ENCODE measurements at places on chromosomes 11 and 22.
A peak's percentile ranks its signal among the peaks of the same experiment; 100 is the strongest.

DNA sequence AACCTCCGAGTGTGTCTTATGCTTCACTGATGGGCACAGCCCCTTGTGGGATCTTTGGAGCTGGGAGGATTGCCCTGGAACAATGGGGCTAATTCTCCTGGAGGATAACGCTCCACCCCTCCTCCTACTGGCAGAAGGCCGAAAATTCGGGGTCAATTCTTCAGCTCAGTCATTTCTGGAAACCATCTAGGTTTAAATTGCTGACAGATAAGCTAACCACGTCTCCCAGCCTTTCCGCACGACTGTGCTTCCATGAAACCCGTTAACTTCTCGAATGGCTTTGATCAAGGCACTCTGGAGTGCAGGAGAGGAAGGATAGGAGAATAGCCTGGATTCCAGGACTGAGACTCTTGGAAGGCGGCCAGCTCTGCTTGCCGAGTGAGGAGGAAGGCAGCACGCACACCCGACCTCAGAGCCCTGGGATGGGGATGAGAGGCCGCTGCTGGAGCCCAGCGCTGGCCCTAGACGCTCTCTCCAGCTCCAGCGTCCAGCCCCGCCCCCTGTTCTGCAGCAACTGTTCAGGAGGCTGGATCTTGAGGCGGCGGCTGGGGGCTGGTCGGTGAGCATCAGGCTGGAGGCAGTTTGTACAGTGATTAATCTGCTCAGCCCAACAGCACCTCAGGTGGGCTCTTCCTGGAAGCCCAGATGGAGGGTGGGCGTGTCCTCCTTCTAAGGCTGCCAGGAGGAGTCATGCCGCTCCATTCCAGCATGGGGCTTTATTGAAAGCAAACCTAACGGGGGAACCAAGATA lies 176.7 kb upstream of the NCAM1 start:
- peak; percentile 48 for DNase-seq

DNA sequence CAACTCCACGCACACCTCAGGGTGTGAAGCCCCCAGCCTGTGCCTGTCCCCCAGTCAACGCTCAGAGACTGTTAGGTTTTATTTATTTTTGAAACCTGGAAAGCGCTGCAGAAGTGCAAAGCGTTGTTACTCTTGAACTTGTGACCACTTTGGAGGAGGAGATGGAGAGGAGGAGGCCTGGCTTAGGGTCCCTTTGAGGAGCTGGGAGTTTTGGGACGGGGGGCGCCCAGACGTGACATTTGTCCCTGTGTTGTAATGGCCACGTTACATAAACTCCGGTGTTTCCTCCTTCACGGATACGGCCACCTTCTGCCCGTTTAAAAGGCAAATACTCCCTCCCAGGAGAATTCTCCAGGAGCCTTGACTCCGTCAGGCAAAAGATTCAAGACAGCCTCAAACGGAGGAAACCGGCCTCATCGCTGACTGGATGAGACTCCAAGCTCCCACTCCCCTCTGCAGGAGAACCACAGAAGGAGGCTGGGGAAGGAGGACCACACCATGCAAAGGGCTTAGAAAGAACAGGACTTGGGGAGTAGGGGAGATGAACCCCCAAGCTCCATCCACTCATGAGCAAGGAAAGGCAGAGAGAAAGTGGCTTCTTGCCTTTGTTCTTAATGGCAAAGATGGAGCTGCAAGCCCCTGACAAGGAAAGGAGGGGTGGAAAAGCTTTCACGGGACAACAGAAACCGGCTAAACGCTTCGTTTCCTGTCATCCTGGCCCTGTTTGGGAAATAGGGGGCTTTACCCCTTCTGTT lies 630 bp downstream of the PIK3IP1 start:
- no peak for DNase-seq

- no peak for DNase-seq
Observed at GRCh38 chr11:70306586-70307033, 36.1 kb downstream of the PPFIA1 start.

DNA sequence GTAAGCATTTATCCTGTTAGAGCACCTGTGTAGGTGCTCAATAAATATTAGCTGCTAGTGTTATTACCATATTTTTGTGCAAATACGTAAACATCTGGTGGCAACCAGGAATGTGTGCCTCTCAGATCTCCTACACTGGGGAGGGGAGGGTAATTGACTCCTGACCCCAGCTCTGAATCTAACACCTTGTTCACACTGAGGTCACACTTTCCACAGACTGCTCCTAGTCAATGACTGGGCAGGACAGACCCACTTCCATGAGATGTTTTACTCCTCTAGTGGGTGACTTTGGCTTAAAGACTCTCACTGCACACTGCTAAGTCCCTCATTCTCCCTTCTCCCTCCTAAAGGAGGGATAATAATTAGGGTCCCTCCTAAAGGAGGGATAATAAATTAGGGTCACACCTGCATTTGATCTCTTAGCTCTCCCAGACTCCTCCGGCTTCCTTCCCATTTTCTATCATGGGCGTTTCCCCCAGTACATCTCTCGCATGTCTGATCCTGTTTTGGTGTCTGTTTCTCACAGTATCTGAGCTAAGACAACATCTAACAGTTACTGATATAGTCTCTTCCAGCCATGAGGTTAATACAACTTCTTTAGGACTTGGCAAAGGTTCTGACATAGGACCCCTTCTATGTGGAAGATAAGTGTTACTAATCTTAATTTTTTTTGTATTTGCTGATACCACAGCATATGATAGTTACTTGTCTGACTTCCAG lies 8.0 kb downstream of the CSTPP1 start:
- DNase-seq: no peak

DNA sequence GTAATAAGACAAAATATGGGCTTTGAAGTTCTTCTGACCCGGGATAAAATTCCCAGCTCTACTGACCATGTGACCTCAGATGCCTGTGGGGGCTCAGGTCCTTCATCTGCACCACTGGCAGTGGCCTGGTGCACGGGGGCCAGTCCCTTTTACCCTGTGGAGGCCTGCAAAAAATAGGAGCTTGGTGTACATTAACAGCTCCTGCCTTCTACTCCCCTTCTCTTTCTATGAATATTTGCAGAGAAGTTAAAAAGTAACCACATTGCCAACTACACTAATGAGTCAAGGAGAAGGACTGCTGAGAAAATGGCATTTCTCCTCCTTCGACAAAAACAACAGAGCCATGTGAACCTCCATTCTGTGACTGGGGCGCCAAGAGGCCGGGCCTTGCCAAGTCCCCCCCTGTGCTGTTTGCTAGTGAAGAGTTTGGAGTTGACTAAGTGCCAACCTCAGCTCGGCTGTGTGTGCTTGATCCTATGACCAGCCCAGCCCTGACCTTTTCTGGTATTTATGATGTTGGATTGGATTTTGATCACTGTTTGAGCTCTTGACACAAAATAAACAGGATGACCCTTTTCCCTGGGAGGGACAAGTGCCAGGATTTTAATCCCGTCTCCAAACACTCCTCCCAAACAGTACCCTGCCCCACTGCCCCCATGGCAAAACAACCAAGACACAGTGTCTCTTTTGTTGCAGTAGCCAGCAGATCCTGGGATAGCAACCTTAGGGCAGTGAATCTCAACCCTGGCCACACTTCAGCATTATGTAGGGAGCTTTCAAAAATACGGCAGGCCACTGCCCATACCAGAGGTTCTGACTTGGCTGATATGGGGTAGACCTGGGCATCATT lies 380.1 kb downstream of the LARGE1 start:
- peak; percentile 23 for DNase-seq

DNA sequence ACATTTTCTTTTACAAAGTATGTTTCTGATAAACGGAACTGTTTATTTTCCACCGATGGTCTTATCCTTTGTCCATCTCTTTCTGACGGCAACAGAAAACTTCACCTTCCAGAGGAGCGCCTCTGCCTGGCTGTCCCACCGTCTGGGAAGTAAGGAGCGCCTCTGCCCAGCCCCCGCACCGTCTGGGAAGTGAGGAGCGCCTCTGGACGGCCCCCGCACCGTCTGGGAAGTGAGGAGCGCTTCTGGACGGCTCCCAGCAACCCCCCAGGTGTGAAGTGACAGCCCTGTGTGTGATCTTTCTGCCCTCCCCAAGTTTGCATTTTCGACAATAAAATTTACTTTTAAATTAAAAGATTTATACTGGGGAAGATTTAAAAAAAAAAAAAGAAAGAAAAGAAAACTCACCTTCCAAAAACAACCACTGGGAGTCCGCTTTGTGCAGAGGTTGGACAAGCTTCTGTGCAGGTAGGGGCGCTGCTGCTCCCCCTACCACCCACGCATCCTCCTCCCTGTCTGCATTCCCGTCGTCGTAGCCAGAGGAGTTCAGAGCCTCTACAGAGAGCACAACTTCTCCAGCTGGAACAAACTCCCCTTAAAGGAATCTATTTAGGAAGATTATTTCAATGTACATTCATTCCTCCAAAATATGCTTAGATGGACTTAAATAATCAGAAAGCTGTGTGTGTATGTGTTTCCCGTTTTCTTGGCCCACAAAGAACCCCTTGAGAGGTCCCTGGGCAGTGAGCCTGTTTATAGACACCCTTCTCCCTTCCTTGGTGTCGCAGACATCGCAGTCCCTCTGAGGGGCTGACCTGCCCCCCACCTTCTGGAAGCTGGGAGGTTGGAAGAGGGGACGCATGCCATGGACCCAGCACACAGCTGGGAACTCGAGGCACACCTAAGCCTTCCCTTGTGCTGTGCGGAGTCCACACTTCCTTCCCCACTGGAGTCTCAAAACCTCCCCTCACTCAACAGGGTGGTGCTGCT lies 849 bp upstream of the APOBEC3B start:
- peak; percentile 67 for DNase-seq

GRCh38 chr11:95680169-95680929 lies 109.2 kb downstream of the FAM76B start:
- DNase-seq: no peak

DNA sequence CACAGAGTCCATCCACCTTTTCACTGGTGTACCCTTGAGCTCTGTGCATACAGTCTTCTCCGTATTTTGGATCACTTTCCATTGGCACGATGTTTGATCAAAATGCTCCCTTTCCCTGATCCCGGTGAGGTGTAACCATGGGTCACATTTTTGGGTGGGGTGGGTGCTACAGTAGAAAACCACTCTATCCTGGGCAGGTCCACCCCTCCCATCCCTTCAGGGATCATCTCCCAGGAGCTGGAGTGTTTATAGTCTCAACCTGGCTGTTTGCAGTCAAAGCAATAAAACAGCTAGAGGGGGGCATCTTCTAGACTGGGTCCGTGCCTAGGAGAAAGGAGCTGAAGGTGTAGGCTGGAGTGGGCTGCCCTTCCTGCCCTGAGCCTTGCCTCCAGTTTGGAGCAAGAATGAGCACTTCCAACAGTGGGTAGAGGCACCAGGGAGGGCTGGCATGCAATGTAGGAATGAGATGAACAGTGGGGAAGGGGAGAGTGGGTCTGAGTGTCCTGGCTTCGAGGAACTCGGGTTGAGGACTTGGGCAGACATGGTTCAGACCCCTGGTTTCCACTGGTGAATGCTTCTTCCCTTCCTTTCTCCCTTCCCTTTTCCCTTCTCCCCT lies 38.8 kb downstream of the RNF141 start:
- no peak for DNase-seq

GRCh38 chr11:91421641-91422040 lies 803.0 kb upstream of the FAT3 start:
- no peak for DNase-seq

DNA sequence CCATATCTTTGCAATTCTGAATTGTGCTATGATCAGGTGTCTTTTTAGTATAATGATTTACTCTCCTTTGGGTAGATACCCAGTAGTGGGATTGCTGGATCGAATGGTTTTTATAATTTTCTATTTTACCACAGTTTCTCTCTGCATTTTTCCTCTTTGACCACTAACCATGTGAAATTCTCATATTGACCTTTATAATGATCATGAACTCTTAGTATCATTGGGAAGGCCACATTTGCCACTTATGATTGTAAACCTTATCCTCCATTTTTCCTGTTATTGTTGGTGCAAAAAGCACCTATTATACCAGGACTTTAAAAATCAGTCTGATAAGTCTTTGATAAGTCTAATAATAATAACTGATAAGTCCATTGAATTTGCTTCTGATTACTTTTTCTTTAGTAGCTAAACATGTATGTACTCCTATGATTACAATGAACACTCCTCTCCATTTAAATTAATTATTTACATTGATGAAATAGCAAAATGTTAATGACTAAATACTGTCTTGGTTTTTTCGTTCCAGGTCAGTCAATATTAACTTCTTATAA lies 9.6 kb downstream of the NEAT1 start:
- no peak for DNase-seq

DNA sequence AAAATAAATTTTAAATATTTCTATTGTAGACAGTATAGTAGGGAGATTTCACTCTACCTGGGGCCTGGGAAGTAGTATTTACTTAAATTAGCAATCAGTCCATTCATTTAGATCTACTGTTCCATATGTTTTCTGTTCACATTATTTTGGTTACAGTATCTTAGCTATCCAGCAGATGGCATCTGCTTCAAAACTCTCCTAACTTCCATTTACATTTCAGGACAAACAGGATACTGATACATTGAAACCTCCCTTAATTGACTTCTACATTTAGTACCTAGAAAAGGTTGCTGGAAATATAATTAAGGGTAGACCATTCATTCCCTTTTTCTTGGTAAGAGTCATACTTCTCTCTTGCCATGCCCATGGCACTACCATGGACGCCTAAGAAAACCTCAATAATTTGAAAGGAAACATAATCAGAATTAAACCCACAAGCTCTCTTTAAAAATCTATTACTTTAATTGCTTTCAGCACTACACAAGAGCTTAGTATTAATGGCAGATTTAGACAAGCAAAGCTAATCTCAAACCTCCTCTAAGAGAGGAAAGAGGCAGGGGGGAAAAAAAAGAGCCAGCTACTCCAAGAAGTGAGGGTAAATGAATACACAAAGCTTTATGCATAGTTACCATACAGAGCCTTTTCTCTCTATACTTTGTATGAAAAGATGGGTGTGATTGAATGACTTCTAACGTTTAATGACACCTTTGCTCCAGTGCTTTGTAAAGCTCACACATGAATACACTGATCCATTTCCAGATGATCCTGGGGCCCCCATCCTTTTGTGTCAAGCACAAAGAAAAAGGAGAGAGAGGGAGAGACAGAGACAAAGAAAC lies 131.2 kb upstream of the MTMR2 start:
- peak; percentile 57 for DNase-seq

GRCh38 chr11:67303835-67304411 lies 593 bp downstream of the SSH3 start:
- no peak for DNase-seq

GRCh38 chr11:117992136-117992535 lies 5.9 kb downstream of the IL10RA start:
- DNase-seq: no peak

GRCh38 chr11:126660761-126661425 lies 305.4 kb downstream of the ST3GAL4 start:
- no peak for DNase-seq

DNA sequence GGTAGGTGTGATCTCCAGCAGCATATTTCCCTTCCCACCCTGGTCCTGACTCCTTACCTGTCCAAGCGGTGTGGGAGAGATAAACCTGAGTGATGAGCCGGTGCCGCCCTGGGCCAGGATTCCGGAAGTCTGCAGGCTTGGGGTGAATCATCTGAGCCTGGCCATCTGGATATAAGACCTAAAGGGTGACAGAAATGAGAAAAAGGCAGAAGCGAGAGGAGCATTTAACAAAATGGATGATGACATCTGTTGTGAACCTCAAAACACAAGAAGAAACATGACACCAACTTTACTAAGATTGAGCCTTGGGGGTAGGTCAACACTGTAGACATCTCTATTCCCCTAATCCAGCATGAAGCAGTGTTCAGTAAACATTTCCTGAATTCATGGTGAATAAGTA lies 62.8 kb downstream of the AAMDC start:
- no peak for DNase-seq

GRCh38 chr11:80911666-80912065 lies 1470.8 kb upstream of the TENM4 start:
- DNase-seq: no peak

Data from DMS153 (cell line).